ENCODE measurements at places on chromosomes 6 and 20.

- no peak for DNase-seq
Observed at GRCh38 chr6:788058-788457, 95.1 kb upstream of the EXOC2 start.

- DNase-seq = no peak
Observed at GRCh38 chr6:132868057-132868456, 53.7 kb downstream of the RPS12 start.

DNA sequence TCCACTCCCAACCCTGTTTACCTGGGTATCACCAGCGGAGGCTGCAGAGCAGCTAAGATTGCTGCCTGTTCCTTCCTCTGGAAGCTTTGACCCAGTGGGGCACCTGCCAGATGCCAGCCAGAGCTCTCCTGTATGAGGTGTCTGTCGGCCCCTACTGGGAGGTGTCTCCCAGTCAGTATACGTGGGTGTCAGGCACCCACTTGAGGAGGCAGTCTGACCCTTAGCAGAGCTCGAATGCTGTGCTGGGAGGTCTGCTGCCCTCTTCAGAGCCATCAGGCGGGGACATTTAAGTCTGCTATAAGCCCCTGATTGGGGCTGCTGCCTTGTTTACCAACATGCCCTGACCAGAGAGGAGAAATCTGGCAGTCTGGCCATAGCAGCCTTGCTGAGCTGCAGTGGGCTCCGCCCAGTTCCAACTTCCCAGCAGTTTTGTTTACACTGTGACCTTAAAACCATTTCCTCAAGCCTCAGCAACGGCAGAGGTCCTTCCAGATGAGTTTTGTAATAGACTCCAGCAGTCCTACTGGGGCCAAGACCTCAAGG, 2.8 kb downstream of the RAET1E start:
- DNase-seq = no peak

- no peak for DNase-seq
Observed at GRCh38 chr20:32449890-32450401, 91.8 kb downstream of the ASXL1 start.

DNA sequence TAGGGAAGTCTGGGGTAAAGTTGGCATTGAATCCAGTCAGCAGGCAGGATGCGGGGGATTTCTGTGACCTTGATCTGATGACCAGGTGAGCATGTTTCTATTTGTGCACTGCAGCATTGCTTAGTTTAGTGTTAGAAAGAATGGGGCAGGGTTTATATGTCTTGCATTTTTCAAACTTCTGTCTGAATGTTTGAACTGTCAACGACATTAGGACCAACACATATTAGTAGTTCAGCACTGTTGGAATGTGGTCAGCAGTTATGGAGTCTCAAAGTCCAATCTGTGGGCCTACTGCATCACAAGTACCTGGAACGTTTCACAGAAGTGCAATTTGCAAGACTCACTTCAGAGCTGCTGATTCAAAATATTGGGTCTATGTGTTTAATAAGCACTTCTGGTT, 276.6 kb upstream of the BMP2 start:
- no peak for DNase-seq

All from NCI-H1930 (cell line).